ENCODE measurements at places on chromosomes 11 and 22.

DNA sequence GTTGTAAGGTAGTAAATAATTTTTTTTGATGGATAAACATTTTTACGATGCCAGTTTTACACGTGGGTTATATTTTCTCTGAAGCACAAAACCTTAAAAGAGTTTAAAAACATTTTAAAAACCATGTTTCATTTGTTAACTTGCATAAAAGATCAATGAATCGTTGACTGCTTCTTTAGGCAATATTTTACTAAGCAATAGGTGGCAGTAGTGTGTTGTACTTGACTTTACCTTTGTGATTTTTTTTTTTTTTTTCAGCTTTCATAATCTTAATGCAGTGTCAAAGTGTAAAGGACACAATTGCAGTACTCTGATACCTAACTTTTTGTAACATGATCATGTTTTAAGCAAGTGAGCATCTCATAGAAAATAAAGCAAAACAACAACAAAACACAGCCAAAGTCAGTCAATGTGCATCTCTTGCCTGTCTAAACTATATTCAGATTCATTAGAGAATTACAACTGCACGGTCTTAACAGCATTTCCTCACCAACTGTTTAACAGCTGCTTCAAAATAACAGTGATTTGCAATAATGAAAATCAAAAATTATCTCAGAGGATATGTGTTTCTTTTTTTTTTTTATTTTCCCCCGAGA lies 27.7 kb downstream of the DNAJC24 start:
- DNase-seq = peak; percentile 28

GRCh38 chr11:132992838-132993631 lies 539.3 kb downstream of the OPCML start:
- DNase-seq = no peak

DNA sequence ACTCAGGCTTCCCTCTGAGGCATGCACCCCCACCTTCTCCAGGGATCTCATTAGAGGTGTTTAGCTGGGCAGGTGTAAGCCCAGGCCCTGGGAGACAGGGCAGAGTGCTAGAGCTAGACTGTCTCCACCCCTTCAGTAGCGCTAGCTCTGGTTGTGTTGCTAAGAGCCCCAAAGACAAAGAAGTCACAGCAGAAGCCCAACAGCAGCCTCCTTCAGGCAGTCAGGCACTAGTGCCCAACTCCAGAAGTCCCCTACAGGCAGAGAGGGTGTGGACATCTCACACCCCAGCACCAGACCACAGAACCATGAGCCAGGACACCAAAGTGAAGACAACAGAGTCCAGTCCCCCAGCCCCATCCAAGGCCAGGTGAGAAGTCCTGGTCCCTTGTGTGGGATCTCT lies at the start of gene CNGA4:
Gene CNGA4, plus strand, starts transcription at position 188 of the 400 bp plus-strand sequence. Its CDS starts 118 bp downstream, at position 306.
- DNase-seq = no peak

DNA sequence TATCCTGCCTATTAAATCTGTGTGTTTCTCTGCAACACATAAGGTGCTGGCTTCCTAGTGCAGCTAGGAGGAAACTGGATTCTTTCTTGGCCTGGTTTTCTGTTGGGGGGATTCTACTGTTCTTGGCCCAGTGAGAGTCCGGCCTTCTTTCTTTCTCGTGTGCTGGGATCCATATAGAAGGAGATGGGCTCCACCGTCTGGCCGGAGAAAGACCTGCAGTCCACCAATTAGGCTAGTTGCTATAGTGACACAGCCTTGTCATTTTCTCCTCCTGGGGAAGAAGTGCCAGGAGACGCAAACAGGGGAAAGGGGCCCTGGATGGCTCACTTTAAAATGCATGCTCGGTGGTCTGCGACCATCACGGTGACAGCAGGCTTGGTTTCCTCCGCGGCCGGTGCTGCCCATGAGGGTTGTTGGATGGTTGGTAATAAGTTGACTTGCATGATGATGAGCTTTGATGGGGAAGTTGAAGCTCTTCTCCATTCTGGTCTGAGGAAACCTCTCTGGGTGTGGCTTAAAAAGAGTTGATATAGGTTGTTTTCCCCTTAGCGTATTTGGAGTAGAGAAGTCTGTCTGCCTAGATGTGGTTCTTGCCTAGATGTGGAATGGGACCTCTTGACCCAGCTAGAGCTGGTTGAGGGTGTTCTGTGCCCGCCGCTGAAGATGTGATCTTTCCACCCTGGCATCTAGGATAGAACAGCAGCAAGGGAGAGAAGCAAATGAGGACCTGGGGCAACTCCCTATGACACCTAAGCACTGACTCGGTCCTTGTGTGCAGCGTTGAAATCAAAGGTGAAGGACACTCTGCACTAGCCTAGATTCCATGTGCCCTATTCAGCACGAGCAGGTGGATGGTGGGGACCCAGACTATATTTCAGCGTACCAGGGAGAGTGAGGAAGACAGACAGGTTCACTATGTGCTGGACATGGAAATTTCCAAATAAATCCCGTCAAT lies 1335.0 kb downstream of the BRD1 start:
- DNase-seq = peak; percentile 87

DNA sequence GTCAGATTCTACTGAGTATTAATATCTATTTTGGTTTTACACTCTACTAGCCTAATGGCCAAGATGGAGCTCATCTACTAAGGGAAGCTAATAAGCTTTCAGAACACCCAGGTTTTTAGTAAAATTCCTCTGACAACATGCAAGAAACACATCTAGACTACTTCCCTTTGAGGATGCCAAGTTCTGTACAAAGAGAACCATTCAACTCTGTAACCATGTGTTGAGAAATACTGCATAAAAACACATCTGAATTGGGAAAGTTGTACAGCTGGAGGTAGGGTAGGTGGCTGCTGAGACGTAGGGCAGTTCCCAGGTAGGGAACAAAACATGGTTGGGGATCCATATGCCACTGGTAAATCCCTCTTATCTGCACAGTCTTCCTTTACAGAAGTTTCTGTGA lies 66.2 kb downstream of the SC5D start:
- DNase-seq = no peak

DNA sequence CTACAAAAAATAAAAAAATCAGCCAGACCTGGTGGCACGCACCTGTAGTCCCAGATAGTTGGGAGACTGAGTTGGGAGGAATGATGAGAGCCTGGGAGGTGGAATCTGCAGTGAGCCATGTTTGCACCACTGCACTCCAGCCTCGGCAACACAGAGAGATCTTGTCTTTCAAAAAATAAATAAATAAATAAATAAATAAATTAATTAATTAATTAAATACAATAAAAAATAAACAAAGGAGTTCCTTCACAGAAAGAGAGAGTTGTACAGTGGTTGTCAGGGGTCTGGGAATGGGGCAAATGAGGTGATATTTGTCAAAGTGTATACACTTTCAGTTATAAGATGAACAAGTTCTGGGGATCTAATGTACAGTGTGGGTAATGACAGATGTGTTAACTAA lies 49.8 kb upstream of the GAB2 start:
- no peak for DNase-seq

GRCh38 chr22:21937041-21937820 lies 15.4 kb downstream of the PPM1F start:
- no peak for DNase-seq

DNA sequence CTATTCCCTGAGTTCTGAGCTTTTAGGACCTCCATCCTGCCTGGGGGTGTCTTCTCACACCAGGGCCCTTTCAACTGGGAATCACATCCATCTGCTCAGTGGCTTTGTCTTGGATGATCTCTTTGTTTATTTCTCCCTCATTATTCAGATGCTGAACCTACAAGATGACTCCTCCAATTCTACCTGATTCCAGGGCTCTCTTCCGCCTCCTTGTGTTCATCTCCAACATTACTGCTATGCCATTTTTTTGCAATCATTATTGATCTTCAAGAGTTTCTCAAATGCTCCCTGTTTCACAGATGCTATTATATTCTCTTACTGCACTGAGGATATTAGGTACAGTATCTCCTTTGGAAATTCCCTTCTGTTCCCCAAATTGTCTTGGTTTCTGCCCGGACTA lies 307.7 kb downstream of the SHANK2 start:
- no peak for DNase-seq

- DNase-seq = no peak
Measured at GRCh38 chr11:79525257-79525656, 84.4 kb upstream of the TENM4 start.

- DNase-seq = peak; percentile 7
Measured at GRCh38 chr11:26992031-26992541, 1.8 kb upstream of the FIBIN start.

GRCh38 chr11:63598556-63598955 lies 15.7 kb downstream of the PLAAT3 start:
- no peak for DNase-seq

DNA sequence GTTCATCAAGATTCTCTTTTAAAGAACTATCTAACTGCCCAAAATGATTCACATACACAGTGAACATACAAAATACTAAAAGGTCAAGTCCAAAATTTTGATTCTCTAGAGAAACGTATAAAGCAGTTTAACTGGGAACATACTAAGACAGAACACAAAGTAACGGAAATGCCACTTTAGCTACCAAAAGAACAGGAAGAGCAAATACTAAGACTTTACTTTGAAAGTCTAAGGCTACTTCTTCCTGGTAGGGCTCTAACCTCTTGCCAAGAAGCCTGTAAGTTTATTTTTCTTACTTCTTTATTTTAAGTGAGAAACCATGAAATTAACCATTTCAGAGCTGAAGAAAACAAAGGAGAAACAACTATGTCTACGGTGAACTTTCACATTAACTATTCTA lies 6.2 kb downstream of the PICALM start:
- no peak for DNase-seq

DNA sequence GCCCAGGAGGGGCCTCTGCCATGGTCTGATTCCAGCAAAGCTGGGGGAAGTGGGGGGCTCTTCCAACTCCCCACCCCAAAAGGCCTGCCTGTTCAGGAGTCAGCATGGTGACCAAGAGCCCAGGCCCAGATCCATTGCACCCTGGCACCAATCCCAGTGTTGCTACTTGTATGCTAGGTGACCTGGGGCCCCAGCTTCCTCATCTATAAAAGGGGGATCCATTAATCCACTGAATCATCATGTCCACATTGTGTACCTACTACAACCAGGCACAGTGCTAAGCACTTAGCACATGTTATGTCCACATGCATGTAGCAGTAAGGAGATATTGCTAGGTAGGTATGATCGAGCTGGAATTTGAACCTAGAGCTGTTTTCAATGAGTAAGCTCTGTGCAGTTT lies 2.0 kb downstream of the SYT12 start:
- DNase-seq = no peak

GRCh38 chr11:23406131-23406819 lies 546.0 kb upstream of the CCDC179 start:
- no peak for DNase-seq

GRCh38 chr11:123231256-123231655 lies 36.2 kb upstream of the CLMP start:
- DNase-seq = no peak

- no peak for DNase-seq
Measured at GRCh38 chr11:82092904-82093303, 640.8 kb downstream of the FAM181B start.

GRCh38 chr11:29485641-29486040 lies 531.2 kb downstream of the KCNA4 start:
- DNase-seq = peak; percentile 63

GRCh38 chr11:114886644-114887265 lies 208.4 kb downstream of the NXPE2 start:
- DNase-seq = no peak

- DNase-seq = no peak
Measured at GRCh38 chr11:63405114-63405513, 35.5 kb downstream of the SLC22A9 start.

- DNase-seq = no peak
Measured at GRCh38 chr11:102438311-102439062, 14.1 kb downstream of the TMEM123 start.

GRCh38 chr11:1100417-1101245 lies 26.0 kb downstream of the MUC2 start:
- DNase-seq = no peak

DNA sequence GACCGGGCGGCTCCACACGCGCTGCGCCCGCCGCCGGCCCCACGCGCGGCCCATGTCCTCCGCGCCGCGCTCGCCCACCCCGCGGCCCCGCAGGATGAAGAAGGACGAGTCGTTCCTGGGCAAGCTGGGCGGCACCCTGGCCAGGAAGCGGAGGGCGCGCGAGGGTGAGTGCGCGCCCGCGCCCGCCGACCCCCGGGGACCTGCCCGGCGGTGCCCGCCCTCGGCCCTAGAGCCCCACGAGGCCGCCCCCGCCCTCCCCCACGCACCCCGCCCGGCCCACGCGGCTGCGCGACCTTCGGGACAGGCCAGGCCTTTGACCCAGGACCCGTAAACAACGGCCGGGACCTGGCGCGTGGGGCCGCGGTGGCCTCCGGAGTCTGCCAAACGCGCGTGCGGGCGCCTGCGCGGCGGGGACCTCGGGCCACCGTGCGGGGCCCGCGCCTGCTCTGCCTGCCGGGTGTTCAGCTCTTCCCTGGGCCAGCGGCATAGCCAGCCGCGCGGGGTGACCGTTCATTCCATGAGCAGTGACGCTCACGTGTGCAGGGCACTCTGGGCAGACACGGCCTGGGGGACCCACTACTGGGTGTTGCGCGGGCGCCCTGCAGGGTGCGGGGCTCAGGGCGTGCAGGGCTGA lies at the start of gene PARVB:
Gene PARVB, plus strand, starts transcription at position 15 of the 634 bp plus-strand sequence. Its CDS starts 38 bp downstream, at position 53.
- no peak for DNase-seq

- DNase-seq = no peak
Measured at GRCh38 chr11:72136684-72137262, 1.2 kb downstream of the FOLR3 start.

- DNase-seq = no peak
Measured at GRCh38 chr22:46646531-46647215, 26.5 kb downstream of the GRAMD4 start.

All from COLO829 (cell line).